Stimulated activated CD4-positive, alpha-beta T cell treated with anti-CD3 and anti-CD28 coated beads, TNF-alpha, amount 100 ng/mL, for 1 hour (primary cell): ENCODE measurements at places on chromosomes 16 and 17.
A peak's percentile ranks its signal among the peaks of the same experiment; 100 is the strongest.

GRCh38 chr16:89612415-89613166, 851 bp upstream of the DPEP1 start:
- DNase-seq = no peak

GRCh38 chr16:57504001-57504400, 17.7 kb upstream of the DOK4 start:
- no peak for DNase-seq

DNA sequence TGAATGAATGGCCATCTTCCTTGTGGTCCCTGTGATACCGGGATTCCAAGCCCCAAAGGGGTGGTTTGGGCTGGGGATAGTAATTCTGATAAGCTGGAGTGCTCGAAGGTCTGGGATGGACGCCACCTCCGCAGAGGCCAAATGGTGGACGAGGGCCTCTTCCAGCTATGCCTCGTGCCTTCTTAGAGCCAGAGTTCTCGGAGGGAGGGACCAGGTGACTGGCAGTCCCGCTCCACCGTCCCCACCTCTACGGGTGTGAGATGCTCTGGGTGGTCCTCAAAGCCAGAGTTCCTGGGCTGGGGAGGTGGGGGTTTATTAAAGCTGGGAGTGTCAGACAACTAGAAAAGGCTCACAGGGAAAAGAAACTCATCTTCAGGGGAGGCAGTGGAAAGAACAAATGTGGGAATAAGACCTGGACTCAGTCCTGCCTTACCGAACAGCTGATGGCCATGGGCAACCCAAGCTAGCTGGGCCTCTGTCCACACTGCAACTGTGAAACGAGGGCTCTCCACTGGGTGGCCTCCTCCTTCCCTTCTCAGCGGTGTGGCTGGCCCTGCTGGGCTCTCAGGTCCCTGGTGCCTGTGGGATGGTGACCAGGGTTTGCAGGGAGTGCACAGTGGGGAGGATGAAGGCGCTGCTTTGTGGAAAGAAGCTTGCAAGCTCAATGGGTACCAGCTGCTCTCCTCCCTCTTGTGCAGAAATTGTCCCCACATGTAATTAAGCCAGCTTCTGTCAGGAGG, 75.2 kb downstream of the N4BP1 start:
- DNase-seq = no peak

DNA sequence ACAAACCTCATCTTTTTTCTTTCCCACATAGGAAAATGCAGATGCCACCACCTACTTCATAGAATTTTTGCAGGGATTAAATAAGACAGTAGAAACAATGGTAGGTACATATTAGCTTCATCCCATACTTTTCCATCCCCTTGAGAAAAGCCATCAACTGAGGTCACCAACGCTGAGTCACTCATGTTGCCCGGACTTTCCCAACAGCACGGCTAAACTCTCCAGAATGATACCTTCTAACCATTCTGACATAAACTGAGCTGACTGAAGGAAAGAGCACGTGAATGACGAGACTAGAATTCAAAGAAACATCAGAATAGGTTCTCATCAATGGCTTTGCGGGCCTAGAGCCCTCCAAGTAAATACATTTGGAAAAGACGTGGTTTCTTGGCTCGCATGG, 146.0 kb upstream of the RCVRN start:
- no peak for DNase-seq

DNA sequence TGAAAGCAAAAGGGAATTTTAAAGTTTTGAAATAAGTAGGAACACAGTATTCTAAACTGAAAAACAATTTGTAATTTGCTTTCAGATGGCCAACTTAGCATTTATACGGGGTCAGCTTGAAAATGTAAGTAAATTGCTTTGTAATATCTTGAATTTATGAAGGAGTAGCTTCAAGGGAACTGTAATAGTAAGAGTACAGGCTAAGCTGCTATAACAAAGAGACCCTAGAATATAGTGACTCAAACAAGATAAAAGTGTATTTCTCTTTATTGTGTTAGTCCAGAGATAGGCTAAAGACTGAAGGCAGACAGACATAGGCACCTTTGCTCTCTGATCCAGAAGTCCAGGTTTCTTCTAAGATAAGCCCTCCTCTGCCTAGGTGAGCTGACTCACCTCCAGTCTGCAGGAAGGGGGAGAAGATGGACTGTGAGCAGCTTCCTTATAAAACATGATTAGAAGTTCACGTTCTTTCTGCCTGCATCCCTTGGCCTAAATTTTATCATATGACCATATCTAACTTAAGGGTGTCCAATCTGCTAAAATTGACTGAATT, 3.2 kb downstream of the TTC19 start:
- no peak for DNase-seq

DNA sequence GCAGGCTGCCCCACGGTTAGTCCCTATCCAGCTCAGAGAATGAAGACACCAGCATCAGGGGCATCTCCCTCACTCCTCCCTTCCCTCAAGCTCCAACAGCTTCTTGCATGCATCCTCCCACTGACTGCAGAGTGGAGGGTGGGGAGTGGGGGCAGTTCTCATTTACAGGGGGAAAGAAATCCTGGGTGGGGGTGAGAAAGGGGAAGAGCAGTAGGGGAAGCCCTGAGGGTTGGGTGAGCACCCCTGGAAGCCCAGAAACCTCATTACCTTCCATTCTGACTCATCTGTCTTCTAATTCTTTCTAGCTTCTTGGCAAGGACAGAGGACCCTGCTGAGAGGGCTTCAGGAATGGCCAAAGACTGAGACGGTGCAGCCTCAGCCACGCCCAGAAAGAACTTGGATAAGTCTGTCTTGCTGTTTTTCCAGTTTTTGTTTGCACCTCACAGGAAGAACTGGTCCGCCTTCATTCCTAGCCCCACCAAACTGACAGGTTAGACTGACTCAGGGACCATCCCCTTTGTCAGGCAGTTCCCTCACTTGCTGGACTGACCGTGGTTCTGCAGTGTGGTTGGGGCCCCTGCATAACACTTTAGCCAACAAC, 52.5 kb upstream of the WSB1 start:
- DNase-seq = no peak

- DNase-seq = no peak
Observed at GRCh38 chr17:28398280-28398981, 7.6 kb downstream of the SLC46A1 start.

GRCh38 chr16:56613706-56614105, 5.3 kb downstream of the MT2A start:
- DNase-seq = no peak

DNA sequence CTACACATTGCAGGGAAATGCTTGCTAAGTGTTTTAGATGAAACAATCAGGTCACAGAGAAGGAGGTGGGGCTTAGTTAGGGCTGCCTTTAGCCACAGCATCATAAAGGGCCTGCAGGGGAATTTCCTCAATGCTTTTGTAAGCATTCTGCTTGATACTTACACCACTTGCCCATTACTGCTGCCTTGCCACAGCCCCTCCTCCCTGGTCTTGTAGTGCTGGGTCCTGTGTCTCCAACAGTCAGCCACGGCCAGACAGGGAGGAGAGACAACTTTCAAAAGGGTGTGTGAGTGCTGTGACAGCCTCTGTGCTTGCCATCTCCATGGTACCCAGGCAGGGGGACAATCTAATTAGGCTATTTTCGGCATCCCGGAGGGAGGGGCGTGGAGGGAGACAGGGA, 111.2 kb downstream of the SHISA9 start:
- no peak for DNase-seq

DNA sequence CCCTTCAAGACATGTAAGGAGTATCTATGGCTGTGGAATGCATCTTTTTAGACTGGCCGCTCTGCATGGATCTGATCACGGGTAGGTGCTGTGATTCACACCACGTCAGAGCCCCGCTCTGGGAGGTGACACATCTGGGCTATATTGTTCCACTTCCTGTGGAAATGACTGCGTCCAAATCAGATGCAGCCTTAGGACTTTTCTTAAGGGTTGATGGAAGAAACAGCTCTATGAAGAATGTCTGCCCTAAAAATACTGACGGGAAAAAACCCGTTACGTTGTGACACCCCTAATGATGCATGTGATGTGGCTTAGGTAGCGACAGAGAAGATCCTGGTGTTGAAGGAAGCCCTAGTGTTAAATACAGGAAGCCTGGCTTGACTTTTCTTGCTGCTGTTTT, 12.2 kb downstream of the BANP start:
- peak; percentile 45 for DNase-seq

- no peak for DNase-seq
Observed at GRCh38 chr17:55005520-55005919, 37.0 kb downstream of the STXBP4 start.

DNA sequence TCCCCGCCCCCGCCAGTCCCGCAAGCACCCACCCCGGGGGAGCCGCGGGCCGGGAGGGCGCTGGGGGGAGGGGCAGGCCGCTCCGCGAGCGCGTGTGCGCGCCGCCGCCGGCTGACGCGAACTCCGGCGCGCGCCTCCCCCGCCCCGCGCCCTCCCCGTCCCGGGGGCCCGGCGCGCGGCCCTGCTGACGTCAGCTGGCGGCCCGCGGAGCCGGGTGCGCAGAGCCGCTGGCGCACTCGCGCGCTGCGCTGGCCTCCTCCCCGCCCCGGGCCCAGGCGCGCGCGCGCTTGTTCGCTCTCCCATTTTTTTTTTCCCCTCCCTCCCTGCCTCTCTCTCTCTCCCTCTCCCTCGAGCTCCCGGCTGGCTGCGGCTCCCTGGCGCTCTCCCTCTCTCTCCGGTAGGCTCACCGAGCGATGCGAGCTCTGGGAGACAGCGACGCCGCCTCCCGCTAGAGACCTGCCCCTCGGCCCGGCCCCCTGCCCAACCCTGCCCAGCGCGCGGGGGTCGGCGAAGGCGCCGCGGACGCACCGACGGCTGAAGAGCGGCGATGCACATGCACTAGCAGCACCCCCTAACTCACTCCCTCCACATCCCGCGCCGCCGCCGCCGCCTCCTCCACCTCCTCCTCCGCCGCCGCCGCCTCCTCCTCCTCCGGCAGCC, at the start of gene GNAO1:
TSS of gene GNAO1 (plus strand) at position 334 of the 660 bp plus-strand sequence. CDS start 747 bp downstream, outside the sequence.
- peak; percentile 46 for DNase-seq

DNA sequence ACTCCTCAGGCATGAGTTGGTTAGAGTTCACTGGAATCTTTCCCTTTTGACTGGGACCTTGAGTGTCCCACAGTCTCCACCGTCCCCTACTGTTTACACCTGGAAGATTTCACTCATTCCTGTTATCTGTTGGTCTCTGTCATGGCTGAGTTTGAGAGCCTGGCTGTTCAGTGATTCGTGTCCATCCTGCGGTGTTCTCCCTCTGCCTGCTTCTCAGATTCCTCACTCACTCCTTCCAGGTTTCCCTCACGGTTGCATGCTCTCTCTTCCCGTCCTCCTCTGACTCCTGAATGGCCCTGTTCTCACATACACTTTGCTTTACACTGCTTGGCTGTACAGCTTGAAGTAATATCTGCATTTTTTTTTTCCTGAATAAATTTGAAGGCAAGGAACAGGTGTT, 24.5 kb downstream of the OR1D5 start:
- DNase-seq = no peak
